ENCODE measurements at places on chromosomes 1 and 21.

DNA sequence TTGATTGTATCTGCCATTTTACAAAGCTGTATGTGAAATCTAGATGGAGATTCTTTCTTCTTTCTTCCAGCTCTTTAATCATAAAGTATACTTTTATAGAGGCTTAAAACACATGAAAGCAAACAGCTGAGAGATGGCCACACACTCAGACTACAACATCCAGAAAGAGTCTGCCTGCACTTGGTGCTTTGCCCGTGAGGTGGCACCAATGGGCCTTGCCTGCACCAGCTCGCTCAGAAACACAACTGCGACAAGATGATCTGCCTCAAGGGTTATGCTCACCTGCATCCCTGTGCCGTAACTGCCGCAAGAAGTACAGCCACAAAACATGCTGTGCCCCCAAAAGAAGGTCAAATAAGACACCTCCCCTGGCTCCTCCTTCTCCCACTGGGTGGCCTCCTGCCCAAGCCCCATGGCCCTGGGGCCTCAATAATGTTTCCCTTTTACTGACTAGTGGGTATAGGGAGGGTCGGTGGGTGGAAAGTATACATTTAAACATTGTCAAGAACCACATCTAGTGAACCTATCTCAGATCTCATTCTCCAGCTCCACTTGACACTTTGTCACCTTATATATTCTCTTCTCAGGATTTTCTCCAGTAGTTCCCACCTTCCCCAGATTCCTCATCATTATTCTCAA, 66.7 kb upstream of the ANGPTL3 start:
- DNase-seq = peak; percentile 49

GRCh38 chr1:117689997-117690625, 84.3 kb downstream of the TENT5C start:
- no peak for DNase-seq

DNA sequence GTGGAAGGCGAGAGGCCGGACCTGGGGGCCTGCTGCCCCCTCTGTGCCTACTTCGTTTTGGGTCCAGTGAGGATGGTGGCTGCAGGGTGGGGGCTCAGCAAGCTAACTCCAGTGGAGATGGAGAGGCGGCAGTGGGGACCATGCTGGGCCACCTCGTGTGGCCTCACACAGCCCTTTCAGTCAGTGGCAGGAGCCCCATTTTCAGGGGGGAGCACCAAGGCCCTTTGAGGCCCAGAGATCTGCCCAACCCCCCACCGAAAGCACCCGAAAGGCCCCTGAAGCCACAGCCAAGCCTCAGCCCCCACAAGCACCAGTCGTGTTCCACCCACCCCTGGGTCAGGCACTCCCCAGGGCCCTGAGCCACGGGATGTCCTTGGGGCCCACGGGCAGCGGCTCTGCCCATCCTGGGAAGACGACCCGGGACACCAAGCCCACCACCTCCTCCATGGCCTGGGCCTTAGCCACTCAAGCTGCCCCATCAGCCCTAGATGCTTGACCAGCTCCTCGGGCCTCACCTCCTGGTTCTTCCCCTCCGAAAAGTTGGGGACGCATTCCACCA, 345 bp downstream of the FTCD start:
- DNase-seq = no peak

GRCh38 chr1:28716336-28716735, 20.4 kb upstream of the YTHDF2 start:
- no peak for DNase-seq

DNA sequence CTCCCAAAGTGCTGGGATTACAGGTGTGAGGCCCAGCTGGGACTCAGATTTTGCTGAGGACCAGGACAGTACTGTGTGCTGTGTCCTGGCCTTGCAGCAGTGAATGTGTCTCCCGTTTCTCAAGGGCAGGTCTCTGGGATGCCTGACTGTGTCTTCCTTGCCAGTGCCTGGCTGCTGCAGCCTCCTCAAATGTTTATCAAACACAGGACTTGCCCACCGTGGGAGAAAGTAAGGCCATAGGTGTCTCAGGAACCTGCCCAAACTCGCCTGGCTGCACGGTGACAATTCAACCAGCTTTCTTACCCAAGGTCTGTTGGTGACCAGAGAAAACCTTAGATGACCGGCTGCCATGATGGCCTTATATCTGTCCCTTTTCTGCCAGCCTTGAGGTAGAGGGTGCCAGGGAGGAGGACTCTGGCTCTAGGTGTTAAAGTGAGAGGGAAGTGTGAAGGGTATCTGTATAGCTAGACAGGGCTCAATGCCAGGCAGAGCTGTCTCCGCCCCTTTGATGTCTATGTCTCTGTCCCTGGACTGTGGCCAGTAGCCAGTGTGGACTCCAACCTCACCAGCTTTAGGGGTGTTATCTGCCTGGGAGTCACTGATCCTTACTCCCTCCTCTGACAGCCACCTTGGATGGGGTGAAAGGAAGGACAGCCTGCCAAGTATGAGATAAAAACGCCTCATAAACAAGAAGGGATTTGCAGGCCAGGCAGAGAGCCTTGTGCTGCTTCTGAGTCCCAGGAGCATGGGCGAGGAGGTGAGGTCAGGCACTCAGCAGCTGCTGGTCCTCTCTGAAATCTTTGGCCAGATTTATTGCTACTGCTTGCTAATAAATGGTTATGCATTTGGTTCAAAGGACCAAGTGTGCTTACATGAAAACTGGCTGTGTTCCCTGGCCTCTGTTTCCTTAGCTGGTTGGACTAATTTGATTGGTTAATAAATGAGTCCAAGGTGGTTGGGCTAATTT, 22.3 kb downstream of the IL6R start:
- no peak for DNase-seq

GRCh38 chr1:214067853-214068703, 80.3 kb downstream of the PROX1 start:
- DNase-seq = no peak

DNA sequence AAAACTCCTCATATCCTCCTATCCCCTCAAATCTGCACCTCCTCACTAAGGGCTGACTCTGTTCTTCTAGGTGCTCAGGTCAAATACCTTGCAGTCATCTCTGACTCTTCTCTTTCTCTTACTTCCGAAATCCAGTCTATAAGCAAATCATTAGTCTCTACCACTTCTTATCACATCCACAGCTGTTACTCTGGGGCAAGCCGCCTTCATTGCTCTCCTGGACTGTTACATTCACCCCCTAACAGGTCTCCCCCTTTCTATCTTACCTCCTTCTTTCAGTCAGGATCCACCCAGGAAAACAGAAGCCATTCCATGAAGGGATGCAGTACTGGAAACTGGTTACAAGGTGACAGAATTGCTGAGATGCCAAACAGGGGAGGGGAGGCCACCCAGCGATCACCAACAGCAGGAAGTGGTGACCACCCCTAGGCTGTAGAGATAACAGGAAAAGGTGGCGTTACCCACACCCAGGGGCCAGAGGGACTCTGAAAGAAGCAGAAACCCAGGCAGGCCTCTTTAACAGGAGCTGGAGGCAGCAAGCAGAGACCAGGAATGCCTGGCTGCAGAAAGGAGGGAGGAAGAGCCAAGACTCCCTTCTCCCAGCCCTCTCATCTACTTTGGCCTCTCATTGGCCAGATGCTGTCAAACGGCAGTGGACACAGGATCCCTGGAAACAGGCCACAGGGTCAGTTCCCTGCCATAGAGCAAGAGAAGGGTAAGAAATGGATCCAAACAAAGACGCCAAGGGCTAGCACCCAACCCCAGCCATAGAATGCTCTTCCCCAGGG, 55.5 kb upstream of the FOXO6 start:
- no peak for DNase-seq

GRCh38 chr1:23475134-23475628, 8.8 kb downstream of the ASAP3 start:
- DNase-seq = no peak

GRCh38 chr1:200035397-200035955, 8.0 kb downstream of the NR5A2 start:
- DNase-seq = peak; percentile 54

- DNase-seq = no peak
Measured at GRCh38 chr1:208235982-208236761, 8.0 kb downstream of the PLXNA2 start.

DNA sequence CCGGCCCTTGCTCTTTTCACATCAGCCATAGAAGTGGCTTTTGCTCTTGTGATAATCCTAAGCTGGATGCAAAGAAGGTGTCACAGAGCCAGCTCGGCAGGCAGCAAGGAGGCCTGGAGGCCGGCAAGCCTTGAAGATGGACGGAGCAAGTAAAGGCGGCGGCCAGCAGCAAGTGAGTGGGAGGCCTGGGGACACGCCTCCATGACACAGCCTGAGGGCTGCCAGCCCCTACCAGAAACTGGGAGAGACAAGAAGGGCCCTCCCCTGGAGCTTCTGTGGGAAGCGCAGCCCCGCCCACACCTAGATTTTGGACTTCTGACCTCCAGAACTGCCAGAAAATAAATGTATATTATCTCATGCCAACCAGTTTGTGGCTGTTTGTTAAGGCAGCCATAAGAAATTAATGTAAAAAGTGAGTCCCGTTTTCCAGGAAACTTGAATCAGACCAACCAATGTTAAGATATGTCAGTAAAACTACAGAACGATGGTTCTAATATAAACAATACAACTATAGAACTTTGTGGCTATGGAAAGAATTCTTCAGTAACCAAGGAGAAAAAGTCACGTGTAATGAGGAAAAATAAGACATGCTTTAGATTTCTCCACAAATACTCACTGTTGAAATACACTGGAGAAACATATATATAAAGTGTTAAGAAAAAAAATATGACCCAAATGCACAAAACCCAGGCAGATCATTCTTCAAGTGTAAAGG, 49.9 kb downstream of the BACE2 start:
- no peak for DNase-seq

DNA sequence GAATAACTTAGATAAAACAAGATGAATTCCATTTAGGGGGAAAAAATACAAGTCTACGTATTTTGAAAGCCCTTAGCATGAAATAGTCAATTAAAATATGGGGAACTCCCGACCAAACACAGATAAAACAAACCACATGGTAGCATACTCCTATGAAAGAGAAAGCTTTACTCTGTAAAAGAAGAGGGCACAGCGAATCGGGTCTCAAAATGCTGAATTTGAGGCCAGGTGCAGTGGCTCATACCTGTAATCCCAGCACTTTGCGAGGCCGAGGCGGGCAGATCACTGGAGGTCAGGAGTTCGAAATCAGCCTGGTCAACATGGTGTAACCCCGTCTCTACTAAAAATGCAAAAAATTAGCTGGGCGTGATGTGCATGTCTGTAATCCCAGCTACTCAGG, 116.9 kb upstream of the TIAM1 start:
- no peak for DNase-seq

- peak; percentile 18 for DNase-seq
Measured at GRCh38 chr1:217660353-217661062, 29.4 kb downstream of the SPATA17 start.

DNA sequence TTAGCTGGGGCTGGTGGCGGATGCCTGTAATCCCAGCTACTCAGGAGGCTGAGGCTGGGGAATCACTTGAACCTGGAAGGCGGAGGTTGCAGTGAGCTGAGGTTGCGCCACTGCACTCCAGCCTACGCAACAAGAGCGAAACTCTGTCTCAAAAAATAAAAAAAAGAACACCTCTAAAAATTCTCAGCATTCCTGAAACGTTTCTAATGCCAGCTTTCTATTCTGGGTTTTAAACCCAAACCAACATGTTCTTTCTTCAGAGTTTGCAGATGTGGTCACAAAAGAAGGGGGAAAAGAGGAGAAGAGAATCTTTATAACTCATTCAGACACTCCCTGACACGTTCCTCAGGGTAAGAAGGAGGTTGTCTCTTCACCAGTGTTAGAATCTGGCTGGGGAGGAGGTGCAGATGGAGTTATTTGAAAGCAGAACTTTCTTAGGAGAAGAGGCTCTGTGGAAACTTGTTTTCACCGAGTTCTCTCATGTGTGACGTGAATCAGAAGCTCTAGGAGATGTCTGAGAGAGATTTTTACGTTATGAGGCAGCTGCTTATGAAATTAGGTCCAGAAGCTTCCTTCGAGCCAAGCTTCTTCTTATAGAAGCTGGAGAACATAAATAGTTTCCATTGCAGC, 17.8 kb upstream of the CNR2 start:
- DNase-seq = no peak

DNA sequence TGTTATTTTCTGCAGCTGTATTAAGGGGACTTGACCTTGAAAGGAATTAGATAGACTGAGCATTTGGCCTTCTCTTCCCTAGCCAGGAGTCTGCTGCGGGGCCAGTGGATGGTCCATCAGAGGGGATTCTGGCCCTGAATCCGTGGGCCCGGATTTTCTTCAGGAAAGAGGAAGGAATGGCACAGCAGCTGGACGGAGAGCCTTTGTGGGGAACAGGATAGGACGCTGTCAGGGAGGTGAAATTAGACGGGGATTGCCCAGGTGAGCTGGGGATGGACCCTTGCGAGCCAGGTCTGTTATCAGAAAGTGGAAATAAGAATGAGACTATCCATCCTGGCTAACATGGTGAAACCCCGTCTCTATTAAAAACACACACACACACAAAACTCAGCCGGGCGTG, 1.7 kb upstream of the C2CD2 start:
- DNase-seq = no peak
